GM06990 (cell line): ENCODE measurements at places on chromosomes 1 and 21.
A peak's percentile ranks its signal among the peaks of the same experiment; 100 is the strongest.

- no peak for DNase-seq
These were observed 8.3 kb upstream of the LGALS8 start for GRCh38 chr1:236515443-236515958.

- DNase-seq, result peak; percentile 81
These were observed at the start of gene CCDC24 for GRCh38 chr1:43991476-43992231. Gene CCDC24 (plus strand): TSS chr1:43991599. CDS start chr1:43991879, 280 bp downstream.

- DNase-seq, result no peak
These were observed 213.4 kb downstream of the APP start for GRCh38 chr21:25956993-25957714.

DNA sequence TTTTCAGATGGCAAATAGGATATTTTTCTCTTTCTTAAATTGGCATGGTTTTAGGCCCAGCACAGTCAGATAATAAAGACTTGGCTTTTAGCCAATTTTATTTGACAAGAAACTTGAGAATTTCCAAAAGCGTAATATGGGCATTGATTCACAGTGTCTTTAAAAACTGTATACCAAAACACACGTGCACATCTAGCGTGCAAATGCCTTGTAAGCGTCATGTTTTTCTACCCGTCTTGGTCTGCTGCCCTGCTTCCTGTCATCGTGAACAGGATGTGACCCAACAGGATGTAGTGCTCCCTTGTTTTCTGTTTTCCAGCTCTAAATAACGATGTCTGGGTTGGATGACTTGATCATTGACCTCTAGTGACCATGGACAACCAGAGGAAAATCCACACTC lies 24.7 kb upstream of the SLC44A3 start:
- DNase-seq, result no peak

- no peak for DNase-seq
These were observed 27.5 kb upstream of the PRKACB start for GRCh38 chr1:84116558-84116957.

DNA sequence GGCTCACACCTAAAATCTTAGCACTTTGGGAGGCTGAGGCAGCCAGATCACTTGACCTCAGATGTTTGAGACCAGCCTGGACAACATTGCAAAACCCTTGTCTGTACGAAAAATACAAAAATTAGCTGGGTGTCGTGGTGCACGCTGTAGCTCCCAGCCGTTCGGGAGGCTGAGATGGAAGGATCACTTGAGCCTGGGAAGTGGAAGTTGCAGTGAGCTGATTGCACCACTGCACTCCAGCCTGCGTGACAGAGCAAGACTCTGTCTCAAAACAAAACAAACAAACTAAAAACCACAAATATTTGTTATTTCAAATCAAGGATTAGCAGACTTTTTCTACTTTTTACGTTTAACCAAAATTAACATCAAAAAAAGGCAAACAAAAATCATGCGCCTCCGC lies 31.3 kb downstream of the INKA2 start:
- DNase-seq, result no peak

DNA sequence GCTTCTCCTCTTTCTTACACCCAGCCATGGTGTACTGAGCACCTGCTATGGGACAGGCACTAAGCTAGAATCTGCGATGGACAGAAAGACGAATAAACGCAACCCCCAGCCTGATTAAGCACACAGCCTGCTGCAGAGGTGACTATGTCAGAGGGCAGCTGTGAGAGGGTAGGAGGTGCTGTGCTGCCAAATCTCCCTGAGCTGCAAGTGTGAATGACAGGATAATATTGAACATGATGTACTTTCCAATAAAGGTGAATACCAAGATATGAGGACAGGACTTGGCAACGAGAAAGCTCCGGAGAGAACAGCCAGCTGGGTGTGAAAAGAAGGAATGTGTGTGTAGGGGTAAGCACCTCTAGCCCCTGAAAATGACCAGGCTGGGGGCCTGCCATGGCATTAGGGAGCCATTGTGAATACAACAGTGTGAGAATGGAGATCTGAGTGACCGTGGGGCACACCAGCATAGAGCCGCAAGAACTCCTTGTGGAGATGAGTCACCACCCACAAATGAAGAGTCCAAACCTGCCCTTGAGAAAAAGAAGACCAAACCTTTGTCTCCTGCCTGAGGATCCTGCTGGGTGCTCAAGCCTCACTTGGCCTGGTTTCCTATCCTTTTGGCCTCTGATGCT lies 83.0 kb upstream of the ATF3 start:
- no peak for DNase-seq

DNA sequence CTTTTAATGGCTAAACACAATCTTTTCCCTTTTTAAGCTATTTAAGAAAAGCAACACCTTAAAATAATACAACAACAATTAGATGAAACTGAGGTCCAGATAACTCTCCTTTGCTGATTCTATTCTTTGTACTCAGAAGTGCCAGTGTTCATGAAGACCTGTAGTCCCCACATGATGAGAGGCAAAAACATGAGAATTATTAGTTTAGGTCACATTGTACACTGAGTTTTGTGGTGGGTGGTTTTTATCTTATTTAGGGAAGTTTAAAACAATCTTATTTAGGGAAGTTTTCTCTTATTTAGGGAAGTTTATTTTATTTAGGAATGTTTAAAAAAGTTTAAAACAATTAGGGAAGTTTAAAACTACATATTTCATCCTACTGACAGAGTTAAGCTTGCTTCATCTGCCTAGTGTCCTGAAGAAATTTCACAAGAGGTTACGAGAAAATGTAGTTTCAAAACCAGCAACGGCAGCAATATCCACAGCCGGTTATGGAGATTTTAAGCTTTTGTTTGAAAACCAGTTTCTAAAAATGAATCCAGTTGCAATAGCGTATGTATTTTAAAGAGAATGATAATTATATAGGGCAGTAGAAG lies 7.8 kb upstream of the OR14I1 start:
- DNase-seq, result no peak

DNA sequence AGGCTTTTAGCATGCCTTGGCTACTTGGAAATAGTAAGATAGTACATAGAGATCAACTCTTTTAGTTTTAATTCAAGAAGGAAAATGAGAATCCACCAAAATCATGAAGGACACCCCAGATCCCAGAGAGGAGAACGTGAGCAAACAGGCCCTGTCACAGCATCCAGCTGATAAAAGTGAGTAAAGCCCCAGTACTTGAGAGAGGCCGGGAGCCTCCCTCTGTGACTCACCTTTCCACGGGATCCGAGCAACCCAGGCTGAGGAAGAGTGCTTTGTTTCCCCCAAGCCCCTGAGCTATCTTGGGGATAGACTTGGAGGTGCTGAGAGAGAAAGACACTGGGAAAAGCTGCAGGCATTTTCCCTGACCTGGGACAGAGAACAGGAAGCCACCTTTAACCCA lies 238.6 kb downstream of the DUSP10 start:
- no peak for DNase-seq

GRCh38 chr1:161008869-161009510 lies 12.0 kb downstream of the F11R start:
- no peak for DNase-seq

GRCh38 chr1:198265073-198265661 lies 108.4 kb downstream of the NEK7 start:
- no peak for DNase-seq

DNA sequence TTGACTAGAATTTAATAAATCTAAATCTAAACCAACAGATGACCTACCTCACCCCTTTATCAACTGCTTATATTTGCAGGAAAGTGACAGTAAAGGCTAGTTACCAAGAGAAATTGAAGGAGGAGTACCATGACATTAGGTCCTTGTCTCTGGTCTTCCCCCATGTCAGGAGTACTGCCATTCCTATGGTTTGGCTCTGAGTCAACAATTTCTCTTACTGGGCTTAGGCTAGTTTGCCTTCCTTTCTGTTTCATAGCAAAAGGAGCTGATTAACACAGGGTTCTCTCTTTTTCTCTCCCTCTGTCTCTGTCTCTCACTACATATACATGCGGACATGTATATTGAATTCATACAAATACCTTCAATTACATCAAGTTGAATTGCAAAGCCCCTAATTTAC lies 579.9 kb downstream of the DPYD start:
- DNase-seq, result no peak

DNA sequence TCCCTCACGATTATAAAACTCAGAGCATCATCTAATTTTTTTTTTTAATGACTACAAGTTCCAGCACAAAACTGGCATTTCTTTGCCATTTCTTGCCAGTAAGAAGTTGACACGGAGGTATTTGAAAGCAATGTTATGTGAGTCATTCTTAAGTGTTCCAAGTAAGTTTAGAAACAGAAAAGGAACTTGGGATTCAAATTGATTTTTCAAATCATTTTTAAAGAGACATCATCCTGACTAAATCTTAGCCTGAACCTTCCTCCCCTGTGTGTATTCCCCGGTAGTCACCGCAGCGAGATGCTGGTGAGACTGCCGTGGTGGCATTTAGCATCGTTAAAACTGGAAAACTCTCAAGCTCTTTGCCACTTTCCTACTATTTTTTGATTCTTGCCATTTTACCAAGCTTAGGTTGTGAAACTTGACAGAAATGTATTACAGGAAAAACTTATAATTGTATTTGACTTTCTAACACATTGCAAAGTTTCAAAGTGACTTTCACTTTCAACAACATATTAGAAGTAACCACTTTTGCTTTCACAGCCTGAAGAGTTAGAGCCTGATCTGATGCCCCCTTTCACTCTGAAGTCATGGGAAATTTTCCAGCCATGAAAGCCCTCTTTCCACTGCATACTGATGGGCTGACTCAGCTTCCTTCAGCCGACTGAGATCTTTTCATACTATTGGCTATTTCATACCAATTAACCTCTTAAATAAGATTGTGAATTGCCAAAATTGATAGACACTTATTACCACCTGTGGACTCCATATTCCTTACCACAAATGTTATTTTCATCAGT lies 61.4 kb downstream of the OLFML2B start:
- DNase-seq, result peak; percentile 44

- no peak for DNase-seq
These were observed 104.7 kb downstream of the AKT3 start for GRCh38 chr1:243745356-243745755.

DNA sequence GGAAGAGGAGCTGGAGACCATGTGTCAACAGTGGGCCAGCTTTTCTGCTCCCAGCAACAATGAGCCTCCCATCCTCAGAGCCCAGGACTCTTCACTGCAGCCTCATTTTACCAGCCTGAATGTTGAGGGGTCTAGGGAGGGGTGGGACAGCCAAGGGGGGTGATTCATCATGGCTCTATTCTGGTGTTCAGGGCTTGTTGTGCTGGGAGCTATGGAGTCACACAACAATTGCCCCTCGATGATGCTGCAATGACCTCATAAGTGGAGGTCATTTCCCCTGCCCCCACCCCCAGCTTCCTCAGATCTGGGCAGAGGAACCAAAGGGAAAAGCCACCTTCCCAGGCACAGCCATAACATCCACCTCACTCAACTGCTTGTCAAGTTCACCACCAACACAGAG lies at the start of gene LELP1:
TSS of gene LELP1 (plus strand) at position 301 of the 400 bp plus-strand sequence. CDS start 1,278 bp downstream, outside the sequence.
- DNase-seq, result no peak

DNA sequence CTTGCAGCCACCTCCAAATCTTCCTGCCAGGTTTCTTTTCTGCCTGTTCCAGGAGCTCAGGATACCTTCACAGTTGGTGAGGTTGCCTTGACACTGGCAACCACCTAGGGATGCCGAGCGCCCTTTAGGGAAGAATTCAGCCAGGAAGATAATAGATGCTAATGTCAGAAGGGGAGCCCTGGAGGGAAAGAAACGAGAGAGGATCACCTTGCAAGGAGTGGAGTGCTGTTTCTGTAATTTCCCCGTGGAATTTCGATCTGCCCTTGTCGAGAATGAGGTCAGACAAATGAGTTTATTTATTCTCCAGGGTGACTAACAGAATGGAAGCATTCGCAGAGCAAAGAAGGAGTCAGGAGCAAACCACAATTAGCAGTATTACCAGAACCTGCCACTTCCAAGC lies 315.8 kb upstream of the KAZN start:
- no peak for DNase-seq

DNA sequence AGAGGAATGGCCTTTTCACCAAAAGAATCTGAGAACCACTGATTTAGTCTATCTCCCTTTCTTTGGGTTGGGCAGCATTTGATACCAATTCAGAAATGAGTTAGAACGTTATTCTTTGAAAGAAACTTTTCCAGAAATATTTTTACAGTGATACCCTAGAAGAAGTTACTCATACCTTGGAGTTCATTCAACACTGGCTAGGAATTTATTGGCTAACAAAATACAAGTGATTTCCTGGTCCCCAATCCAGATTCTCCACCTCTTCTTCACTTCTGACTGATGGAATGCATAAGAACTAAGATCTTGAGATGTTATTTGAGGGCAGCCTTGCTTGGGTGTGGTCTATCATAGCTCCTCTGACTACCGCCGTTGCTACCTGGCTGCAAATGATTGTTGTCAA lies 9.4 kb downstream of the C1orf162 start:
- no peak for DNase-seq

DNA sequence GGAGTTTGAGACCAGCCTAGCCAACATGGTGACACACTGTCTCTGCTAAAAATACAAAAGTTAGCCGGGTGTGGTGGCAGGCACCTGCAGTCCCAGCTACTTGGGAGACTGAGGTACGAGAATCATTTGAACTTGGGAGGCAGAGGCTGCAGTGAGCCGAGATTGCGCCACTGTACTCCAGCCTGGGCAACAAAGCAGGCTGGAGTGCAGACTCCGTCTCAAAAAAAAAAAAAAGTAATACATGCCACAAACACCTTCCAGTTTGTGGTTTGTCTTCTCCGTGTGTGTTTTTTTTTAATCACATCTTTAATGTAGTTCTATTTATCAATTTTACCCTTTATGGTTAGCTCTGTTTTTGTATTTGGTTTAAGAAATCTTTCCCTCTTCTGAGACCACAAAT lies 22.3 kb downstream of the POGZ start:
- DNase-seq, result no peak

DNA sequence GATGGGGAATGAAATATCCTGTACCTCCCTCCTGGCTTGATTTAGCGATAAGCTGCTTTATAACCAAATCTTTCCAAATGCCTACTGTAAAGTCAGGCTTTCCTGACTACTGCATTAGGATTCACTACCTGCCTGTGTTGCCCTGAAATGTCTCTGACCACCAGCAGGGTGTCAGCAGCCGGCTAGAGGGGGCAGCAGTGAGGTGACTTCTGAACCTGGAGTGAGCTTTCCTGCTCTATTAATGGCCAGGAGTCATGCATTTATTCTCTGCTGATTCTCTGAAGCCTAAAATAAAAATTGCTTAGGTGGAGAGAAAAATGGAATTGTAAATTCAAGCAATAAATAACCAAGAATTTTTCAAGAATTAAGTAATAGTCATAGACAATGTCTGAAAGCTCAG lies 2.5 kb downstream of the BACE2 start:
- no peak for DNase-seq

- DNase-seq, result peak; percentile 25
These were observed 227.1 kb upstream of the MAP1LC3C start for GRCh38 chr1:242225767-242226573.

DNA sequence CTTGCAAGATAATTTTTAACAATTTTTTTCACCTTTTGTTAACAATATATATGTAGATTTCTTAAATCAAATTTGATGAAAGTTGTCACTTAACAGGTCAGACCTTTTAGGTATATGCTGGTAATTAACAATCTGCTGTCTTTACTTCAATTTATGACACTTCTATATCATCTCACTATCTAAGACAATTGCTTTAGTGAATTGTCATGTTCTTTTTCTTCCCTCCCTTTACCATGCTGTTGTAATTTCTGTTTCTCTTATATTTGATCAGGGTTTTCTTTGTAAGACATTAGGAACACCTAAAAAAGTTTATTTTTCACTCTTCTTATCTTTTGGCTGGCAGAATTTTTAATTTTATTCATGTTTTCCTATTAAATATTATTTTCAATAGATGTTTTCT lies 2.0 kb downstream of the IFI16 start:
- no peak for DNase-seq
